ENCODE measurements at places on chromosomes 7 and 10.

DNA sequence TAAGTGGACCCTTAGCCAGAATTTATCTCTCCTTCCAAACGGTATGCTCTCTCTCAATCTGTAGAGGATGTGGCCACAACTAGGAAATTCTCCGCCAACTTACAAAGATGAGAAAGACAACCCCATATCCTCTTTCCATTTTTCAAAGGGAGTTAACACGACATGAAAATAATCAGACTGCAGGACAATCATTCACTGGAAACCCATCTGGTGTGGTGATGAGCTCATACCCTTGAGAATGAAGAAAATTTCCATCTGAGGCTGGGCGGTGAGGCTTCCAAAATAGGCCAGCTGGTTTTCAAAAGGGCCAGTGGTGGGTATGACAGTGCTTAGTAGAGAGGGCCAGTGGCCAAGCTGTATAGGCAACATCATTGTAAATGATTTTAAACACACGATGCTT is 369.6 kb downstream of the FRMD4A start:
- DNase-seq = no peak

- DNase-seq = no peak
Observed at GRCh38 chr7:24049296-24049695, 234.7 kb upstream of the NPY start.

GRCh38 chr10:122362031-122362592 is 12.4 kb upstream of the PLEKHA1 start:
- no peak for DNase-seq

DNA sequence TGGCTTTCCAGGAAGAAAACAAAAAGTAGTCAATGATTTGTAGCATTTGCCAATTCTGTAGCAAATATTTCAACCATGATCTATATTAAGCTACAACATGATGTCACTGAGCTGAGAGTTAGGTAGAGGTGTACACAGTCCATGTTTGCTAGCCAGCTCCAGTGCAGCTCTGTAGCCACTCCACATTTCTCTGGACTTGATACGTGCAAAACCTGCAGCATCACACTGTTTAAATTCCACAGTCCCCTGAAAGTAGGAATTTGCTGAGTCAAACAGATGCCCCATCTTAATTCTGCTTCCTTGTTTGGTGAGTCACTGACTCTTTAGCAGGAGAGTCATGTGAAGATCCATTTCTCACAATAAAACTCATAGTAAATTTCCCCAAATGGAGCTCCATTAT is 89.8 kb upstream of the LRRTM3 start:
- DNase-seq = no peak

DNA sequence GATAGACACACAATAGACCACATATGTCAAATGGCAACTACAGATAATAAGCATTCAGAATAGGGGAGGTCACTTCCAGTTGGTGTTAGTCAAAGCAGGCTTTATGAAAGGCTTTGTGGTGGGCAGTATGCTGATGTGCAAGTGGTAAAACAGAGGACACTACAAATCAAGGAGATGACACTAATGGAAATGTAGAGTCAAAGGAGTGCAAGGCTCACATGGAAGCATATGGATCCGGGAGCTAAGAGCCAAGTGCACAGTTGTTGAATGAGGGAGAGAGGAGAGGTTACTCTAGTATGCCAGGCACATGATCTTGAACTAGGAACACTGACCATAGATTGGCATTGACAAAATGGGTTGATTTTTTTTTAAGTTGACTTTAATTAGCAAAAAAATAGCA is 62.7 kb downstream of the GRM3 start:
- no peak for DNase-seq

GRCh38 chr7:85102813-85103350 is 84.0 kb downstream of the SEMA3D start:
- no peak for DNase-seq

DNA sequence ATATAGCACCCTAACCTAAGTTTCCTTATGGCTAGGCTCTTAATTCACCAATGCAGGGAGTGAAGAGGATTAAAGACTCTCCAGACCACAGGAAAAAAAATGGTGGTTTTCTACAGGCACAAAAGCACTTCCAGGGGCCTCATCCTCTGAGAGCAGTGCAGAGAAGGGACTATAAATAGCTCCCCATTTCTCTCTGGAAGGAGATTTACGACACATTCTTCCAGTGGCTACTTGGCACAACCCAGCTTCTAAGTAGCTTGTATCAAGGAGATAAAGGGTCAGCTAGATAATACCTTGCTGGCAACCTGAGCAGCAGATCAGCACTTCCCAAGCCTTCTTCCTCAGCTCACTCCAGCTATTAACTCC is 73.5 kb downstream of the CRPPA start:
- DNase-seq = no peak

DNA sequence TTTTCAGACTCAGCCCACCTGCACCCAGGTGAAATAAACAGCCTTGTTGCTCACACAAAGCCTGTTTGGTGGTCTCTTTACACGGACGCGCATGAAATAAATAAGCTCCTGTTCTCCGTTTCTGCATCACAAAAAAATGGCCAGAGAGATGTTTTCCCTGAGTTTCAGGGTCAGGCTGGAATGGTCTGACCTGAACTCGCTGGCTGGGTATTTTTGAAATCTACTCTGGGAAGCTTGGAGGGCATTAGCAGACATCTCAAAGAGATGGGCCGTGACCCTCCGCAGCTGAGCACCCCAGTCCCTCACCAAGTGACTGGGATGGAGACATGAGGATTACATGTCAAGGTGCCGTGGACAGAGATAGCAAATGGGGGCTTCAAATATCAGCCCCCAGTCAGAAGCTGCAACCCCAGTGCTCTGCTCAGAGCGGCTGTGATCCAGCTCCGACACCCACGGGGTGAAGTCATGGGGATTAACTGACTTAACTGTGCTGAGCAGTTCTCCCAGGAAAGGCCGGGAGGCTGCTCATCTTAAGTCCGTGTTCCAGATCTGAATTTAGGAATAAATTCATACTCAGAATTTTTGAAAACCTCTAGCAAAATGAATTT is 22.3 kb downstream of the CALML5 start:
- peak; percentile 11 for DNase-seq

DNA sequence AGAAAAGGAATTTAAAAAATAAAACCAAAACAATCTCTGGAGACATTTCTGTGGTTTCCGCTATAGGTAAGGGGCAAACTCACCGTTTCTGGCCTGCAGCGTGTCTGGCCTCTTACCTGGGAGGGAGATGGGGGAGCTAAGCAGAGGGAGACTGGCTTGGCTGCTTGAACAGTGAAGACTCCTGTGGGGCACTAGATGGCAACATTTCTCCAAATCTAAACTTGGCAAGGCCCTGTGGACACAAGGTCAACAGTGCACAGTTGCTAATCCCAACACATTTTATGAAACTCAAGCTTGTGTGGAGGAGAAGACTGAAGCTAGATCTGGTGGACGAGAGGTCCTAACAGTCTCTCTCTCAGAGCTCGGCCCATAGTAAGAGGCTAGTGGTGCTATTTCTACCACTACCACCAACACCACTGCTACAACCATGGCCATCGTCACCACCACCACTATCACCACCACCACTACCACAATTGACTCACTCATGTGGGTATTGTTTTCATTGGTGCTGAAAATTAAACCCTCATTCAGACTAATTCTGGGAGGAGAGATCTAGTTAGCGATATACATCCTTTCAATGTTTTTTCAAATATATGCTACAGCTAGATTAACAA is 28.4 kb upstream of the CDHR3 start:
- peak; percentile 46 for DNase-seq

GRCh38 chr10:121800146-121800545 is 127.7 kb downstream of the ATE1 start:
- no peak for DNase-seq

GRCh38 chr10:85224366-85224940 is 896.1 kb downstream of the CCSER2 start:
- DNase-seq = no peak

- DNase-seq = no peak
Observed at GRCh38 chr7:5693529-5693928, 87.9 kb downstream of the RNF216 start.

- no peak for DNase-seq
Observed at GRCh38 chr7:27185854-27186667, 1.0 kb upstream of the HOXA11 start.

GRCh38 chr7:133315332-133316040 is 62.6 kb downstream of the EXOC4 start:
- no peak for DNase-seq

GRCh38 chr7:45182856-45183710 is 25.5 kb downstream of the RAMP3 start:
- peak; percentile 18 for DNase-seq

GRCh38 chr7:153507885-153508284 is 544.3 kb upstream of the DPP6 start:
- no peak for DNase-seq

- DNase-seq = no peak
Observed at GRCh38 chr10:10292501-10292900, 725.2 kb upstream of the CELF2 start.

DNA sequence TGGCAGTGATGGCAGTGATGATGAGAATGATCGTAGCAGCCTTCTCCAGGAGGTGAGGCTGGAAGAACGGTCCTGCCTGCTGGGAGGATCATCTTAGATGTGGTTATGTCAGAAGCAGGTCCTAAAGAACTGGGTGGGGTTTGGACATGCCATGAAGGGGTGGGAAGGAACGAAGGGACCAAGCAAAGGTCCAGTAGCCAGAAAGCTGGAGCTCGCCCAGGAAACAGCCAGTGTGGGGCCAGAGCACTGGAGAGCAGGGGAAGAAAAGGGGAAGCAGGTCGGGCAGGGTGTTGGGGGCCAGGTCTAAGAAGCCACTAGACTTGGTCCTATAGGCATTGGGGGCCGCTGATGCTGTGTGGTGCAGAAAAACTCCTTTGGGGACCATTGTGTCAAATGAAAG is 127.4 kb downstream of the RGS10 start:
- DNase-seq = no peak

GRCh38 chr7:28811701-28812430 is 146.3 kb downstream of the TRIL start:
- DNase-seq = no peak

- no peak for DNase-seq
Observed at GRCh38 chr7:47267346-47267745, 314.6 kb downstream of the TNS3 start.

GRCh38 chr7:90968871-90969270 is 295.4 kb upstream of the FZD1 start:
- no peak for DNase-seq

- DNase-seq = no peak
Observed at GRCh38 chr7:156792611-156793010, 100.4 kb downstream of the LMBR1 start.

DNA sequence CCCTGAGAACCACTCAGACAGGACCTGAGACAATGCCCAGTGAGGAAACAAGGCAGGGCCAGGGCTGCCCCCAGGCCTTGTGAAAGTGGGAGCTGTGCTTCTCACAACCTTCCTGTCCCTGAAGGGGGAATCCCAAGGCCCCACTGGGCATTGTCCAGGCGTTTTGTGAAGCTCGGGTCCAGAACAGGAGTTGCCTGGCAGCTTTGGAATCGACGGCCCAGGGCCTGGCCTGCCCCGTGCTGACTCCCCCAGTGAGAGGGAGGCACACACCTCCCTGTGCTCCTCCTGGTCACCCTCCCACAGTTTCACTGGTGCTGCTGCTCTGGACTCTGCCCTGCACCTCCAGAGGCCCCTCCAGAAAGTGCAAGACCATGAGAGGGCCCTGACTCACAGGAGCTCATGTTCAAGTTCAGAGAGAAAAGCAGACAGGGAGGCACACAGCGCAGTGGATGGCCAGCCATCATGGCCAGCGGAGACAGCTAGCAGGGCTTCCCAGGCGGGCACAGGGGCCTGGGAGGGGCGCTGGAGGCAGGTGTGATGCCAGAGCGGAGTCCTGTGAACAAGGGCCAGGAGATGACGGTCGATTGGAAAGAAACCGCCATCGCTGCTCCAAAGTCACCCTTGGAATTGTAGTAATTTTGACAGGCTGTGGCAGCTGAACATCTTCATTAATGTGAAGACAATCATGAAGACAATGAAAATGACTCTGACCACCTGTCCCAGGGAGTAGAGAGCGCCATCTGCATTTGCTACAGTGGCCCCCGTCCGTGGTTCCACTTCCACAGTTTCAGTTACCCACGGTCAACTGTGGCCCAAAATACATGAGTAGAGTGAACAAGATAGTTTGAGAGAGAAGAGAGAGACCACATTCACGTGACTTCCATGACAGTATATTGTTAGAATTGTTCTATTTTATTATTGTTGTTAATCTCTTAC is 103.7 kb downstream of the MKI67 start:
- no peak for DNase-seq

DNA sequence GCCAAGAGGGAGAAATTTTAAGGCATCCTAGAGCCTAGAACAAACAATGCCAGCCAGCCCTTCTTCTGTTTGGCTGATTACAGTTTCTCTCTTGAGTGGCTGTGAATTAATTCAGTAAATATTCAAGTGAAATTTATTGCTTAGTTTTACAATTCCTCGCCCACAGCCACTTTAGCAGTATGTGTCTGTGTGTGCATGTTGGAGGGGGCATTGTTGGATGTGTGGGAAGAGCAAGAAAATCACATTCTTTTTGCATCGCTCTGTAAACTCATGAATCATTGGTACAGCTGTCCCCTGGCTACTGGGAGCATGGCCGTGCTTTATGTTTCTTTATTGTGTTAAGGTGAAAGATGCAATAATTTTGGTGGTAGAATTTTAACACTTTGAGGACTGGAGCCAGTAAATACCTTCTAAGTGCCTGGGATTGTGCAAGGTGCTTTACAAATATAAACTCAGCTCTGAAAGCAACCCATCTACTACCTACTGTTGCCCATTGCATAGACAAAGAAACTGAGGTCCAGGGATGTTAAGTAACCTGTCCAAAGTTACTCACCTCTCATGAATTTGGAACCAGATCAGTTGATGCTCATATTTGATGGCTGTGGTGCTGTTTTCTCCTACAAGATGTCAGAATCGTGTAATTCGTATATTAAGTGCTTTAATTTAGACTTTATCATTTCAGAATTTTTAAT is 89.9 kb upstream of the BTBD16 start:
- no peak for DNase-seq

DNA sequence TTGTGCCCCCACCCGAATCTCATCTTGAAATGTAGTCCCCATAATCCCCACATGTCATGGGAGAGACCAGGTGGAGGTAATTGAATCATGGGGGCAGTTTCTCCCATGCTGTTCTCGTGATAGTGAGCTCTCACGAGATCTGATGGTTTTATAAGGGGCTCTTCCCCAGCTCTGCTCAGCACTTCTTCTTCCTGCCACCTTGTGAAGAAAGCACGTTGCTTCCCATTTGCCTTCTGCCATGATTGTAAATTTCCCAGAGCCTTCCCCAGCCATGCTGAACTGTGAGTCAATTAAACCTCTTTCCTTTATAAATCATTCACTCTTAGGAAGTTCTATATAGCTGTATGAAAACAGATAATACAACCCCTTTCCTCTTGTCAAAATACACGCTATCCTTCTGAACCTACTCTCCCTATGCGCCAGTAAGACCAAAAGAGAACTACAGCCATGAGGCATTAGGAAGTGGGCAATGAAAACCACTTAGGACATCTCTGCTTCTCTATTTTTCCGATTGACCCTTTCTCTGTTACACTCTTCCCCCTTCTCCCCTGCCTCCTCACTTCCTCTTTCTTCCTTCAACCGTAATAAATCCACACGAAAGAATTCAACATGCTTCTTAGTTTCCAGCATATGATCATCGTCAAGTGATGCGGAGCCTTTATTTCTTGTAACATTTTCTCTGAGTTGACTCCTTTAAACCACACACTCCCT is 101.2 kb upstream of the WDR11 start:
- no peak for DNase-seq
